ENCODE measurements at places on chromosomes 4 and X. TPM values are rescaled to one million over a fixed set of nuclear protein-coding genes. Genes with fewer than 3 reads are reported as not detected.

Gene KIT
- polyA plus RNA-seq, result 1.5 TPM

Gene CSAG1
- polyA plus RNA-seq, result 0.86 TPM

Gene TRAM1L1
- polyA plus RNA-seq, result 12.1 TPM

Gene MAGEC1
- not detected for polyA plus RNA-seq

Gene SLITRK2
- polyA plus RNA-seq, result 50.3 TPM

Gene STAG2
- 32.3 TPM for polyA plus RNA-seq

Gene NSUN7
- polyA plus RNA-seq, result not detected

Gene GRIA3
- 287 TPM for polyA plus RNA-seq

Gene MAGEA2B
- polyA plus RNA-seq, result not detected

Gene PDZD4
- polyA plus RNA-seq, result 2.1 TPM

Gene CEP135
- 1.4 TPM for polyA plus RNA-seq

Gene ZC4H2
- polyA plus RNA-seq, result 10.4 TPM

Gene NPY2R
- 0.63 TPM for polyA plus RNA-seq

Gene TIMP1
- polyA plus RNA-seq, result 16.8 TPM

Gene CT45A2
- polyA plus RNA-seq, result not detected

Gene NR3C2
- polyA plus RNA-seq, result 5.3 TPM

Gene MED12
- polyA plus RNA-seq, result 0.77 TPM

Gene SHROOM4
- polyA plus RNA-seq, result not detected

Gene LRAT
- 25.2 TPM for polyA plus RNA-seq

Gene NWD2
- 21.9 TPM for polyA plus RNA-seq
